ENCODE measurements at places on chromosomes 2 and 18. TPM values are rescaled to one million over a fixed set of nuclear protein-coding genes. Genes with fewer than 3 reads are reported as not detected.

CDH2 gene
- total RNA-seq: not detected

ZNF236 gene
- total RNA-seq: 26.1 TPM

DNMT3A gene
- 81.0 TPM for total RNA-seq

DPP10 gene
- not detected for total RNA-seq

SERPINB5 gene
- not detected for total RNA-seq

IL1R2 gene
- total RNA-seq: 1.8 TPM

TMEM247 gene
- total RNA-seq: not detected

MZT2A gene
- total RNA-seq: 97.9 TPM

ABCG5 gene
- total RNA-seq: not detected

ZNF892 gene
- total RNA-seq: 2.0 TPM

TRIM43 gene
- total RNA-seq: not detected

CCL20 gene
- total RNA-seq: 3.7 TPM

RNF152 gene
- 0.39 TPM for total RNA-seq

CCDC88A gene
- total RNA-seq: 19.1 TPM

MYO5B gene
- not detected for total RNA-seq

TMX3 gene
- total RNA-seq: 51.2 TPM

LOXL3 gene
- total RNA-seq: 1.1 TPM

GALNT3 gene
- total RNA-seq: 18.5 TPM

USP34 gene
- 197 TPM for total RNA-seq

CCDC150 gene
- total RNA-seq: 0.74 TPM

FTCDNL1 gene
- total RNA-seq: 0.32 TPM

LYG2 gene
- not detected for total RNA-seq

WDCP gene
- 6.3 TPM for total RNA-seq

CIB4 gene
- total RNA-seq: not detected

CFAP210 gene
- not detected for total RNA-seq

VWA3B gene
- not detected for total RNA-seq

SS18 gene
- 58.3 TPM for total RNA-seq

SCG2 gene
- total RNA-seq: not detected
